NCI-H1105 (cell line): ENCODE measurements at places on chromosomes 5 and 9.

GRCh38 chr9:136085815-136086212 lies 9.3 kb downstream of the NACC2 start:
- no peak for DNase-seq

DNA sequence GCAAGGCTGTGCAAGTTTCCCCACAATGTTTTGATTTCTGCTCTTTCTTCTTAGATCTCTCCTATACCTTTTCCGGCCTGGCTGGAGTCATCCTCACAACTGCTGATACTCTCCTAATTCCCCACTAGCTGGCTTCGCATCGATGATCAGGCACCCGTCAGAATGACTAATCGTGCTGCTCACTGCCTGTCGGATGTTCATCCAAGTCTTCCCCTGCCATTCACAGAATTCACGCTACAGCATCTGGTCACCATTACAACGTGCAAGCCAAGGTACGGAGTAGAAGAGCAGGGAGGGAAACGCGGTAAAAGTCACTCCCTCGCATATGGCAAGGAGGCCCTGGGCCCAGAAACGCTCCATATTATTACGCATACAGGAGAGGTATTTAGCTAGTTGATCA lies 35.1 kb downstream of the CDH10 start:
- no peak for DNase-seq

DNA sequence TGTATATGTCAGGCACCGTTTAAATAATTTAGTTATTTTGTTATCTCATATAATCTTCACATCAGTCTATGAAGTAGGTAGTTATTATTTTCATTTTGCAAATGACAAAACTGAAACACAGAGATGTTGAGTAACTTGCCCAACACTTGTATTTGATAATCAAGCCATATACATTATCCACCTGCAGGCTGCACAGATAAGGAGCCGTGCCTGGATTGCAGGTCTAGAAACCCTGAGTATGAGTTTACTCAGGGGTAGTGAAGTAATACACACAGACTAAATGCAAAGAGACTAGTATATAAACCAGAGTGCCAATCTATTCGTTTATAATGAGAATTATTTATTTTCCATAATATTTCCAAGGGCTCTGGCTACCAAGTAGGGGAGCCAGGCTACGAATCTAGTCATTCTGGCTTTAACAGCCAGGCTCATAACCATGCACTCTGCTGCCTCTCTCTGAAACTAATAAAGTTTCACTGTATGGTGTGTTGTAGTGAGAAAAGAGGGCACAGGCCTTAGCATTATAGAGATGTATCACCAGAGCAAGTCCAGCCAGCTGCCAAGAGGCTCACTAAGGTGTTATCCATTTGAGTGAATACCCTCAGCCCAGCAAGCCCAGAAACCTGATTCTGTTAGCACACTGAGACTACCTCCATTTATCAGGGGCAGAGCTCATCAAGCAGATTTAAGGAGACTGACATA lies 4.5 kb downstream of the HEMGN start:
- DNase-seq: no peak

DNA sequence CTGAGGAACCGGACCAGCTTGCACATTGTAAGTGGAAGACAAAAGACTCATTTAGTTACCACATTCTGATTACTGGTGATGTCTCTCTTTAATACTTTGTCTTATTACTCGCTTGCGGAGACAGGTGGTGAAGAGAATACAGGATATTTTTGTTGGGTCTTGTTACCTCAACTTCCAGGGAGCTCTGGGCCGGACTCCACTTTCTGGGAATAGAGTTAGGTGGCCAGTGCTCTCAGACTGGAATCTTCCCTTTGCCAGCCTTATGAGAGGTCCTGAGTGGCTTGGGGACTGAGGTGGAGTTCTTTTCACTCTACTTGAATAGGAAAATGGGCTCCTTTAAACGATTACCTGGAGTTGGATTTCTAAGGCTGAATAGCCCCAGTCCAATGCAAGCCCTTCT lies 33.3 kb upstream of the SPRY4 start:
- no peak for DNase-seq

DNA sequence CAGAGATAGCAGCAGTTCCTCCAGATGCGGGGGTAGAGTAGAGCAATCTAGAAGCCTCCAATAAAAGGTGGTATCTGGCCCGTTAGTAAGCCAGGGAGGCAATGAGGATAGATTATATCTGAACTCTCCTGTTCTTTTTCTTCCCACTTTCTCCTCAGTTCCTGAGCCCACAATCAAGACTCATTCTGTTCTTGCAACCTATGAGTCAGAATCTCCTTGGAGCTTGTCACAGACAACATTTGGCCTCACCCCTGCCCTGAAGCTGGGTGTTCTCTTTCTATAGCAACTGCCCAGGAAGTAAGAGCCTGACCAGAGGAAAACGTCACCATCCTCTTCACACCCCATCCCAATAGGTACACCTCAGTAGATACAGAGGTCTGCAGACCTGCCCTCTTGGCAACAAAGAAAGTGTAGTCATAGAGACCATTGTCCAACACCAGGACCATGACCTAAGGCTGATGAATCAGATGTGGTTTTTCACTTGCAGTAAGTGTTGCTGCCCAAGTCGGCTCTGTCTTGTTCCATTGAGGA lies 76.3 kb upstream of the PCA3 start:
- DNase-seq: no peak
